ENCODE measurements at places on chromosomes 3 and 15. TPM values are rescaled to one million over a fixed set of nuclear protein-coding genes. Genes with fewer than 3 reads are reported as not detected.

GRCh38 chr3:74393426-74393825, 221.0 kb downstream of the CNTN3 start:
- no peak for DNase-seq

DNA sequence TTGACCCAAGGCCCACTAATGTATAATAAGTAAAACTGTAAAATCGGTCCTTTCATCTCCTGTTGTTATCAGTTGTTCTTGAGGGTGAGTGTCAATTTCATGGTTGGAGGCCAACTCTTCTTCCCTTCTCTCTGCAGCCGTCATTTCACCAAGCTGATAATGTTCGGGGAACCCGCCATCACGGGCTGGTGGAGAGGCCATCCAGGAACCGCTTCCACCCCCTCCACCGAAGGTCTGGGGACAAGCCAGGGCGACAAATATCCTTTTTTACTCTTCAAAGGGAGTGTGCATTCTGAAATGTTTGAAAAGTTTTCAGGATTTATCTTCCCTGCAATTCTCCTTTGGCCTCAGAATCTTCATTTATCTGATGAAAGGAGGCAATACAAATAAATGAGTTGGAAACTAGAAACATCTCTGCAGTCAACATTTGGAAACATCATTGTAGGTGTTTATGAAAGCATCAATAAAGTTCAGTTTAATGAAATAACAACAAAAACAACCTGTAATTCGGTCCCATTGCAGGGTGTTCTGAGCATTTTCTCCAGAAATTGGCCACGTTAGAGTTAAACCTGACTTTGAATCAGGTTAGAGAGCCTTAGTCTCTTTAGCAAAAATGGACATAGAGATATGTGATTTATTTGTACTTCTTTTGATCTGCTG, 63.9 kb downstream of the CRTC3 start:
- DNase-seq, result no peak

GRCh38 chr3:170636400-170636973, 50.6 kb upstream of the SLC7A14 start:
- DNase-seq, result no peak

Gene ADAMTSL3
- 4.5 TPM for total RNA-seq

Gene RLBP1
- total RNA-seq, result not detected
